Calu3 (cell line): ENCODE measurements at places on chromosomes 7 and 10. TPM values are rescaled to one million over a fixed set of nuclear protein-coding genes. Genes with fewer than 3 reads are reported as not detected.

Gene ENO4
- 0.12 TPM in 1 of 2 replicates, not detected in the other for total RNA-seq

Gene SPRN
- 0.15 TPM in 1 of 2 replicates, not detected in the other for total RNA-seq

Gene KCNH2
- total RNA-seq, result 0.45 and 0.66 TPM in 2 replicates

GRCh38 chr10:103936022-103936421, 18.0 kb upstream of the STN1 start:
- no peak for DNase-seq

DNA sequence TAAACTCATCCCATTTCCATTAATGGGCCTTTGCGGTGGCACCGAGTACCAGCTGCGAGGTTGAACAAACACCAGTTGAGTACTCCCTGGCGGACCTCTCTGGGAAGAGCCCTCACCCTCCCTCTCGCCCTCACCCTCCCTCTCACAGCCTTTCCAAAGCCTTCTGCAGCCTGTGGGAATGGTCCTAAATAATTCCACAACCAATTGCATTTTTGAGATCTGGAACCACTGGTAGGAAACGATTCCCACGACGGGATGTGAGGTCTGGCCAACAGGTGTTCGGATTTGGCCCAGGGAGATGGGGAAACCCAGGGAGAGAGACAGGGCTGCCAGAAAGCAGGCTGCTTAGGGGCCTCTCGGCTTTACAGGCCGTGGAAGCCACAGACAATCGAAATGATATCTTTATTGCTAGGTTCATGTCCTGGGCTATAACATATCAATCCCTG, 5.3 kb downstream of the PTF1A start:
- DNase-seq, result no peak

DNA sequence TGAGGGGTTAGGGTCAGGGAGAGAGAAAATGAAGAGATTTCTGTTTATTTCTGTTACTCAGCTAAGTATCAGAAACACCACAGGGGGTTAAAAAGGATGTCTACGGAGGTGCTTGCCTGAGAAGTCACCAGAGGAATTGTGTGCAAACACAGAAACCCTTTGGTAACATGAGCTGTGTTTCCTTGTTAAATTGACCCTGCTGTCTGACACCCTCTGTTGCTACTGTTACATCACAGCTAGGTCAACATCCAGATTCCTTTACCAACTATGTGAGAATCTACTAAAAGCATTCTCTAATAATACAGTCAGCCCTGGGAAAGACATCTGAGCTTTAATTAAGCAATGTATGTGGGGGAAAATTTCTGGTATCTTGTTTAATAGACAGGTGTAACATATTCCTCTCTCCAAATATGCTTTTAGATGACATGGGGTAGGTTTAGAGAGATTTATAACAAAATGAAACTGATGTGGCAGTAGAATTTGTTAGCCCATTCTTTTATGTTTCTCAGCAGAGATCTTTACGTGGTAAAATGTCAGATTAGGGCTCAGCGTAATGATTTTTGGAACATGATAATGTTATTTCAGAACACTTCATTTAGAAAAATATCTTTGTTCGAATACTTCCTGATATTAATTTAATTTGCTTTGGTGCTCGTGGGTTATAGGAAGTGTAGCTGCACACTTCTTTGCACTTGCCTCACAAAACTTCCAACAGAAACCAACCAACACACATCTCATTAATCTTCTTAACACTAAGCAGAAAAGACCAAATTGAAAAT, 168.0 kb upstream of the AHR start:
- peak; percentile 78 for DNase-seq

DNA sequence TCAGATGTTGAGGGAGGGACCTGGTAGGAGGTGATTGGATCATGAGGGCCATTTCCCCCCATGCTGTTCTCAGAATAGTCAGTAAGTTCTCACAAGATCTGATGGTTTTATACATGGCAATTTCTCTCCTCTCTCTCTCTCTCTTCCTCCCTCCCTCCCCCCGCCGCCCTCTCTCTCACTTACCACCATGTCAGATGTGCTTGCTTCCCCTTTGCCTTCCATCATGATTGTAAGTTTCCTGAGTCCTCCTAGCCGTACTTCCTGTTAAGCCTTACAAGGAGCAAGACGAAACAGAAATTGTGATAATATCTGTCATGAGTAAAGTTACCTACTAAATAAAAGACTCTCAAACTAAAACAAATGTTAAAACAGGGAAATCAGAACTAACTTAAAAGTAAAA, 19.9 kb upstream of the GPR141 start:
- no peak for DNase-seq

GRCh38 chr7:26616235-26616634, 248.2 kb downstream of the SKAP2 start:
- no peak for DNase-seq

GRCh38 chr7:107746006-107746405, 2.1 kb downstream of the CBLL1 start:
- no peak for DNase-seq

- peak; percentile 79 for DNase-seq
These were observed 70.4 kb upstream of the APBB1IP start for GRCh38 chr10:26367771-26368170.
